ENCODE measurements at places on chromosomes 5 and 9.

- DNase-seq: no peak
These were observed 31.2 kb upstream of the AFAP1L1 start for GRCh38 chr5:149240354-149240998.

DNA sequence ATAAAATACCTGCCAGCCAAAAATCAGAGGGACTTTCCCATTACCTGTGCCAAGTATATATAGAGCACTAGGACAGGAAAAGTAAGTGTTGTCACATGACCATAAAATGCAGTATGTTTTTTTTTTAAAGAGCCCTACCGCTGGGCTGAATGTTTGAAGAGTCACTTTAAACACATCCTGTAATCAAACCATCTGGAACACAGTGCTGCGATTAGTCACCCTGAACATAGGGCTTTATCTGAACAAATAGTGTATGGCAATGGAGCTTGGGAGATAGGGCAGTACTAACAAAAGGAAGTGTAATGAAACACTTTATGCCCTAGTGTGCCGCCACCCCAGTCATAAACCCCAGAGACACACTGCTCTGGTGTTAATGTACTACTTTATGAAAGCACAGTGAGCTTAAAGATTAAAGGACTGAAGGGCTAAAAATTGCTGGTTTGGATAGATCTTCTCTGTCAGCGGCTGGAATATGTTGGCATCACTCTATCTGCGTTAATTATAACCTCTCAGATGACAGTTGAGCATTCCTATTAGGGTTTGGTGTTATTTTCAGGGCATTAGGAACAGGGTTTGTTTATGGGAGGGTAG lies 90.4 kb downstream of the ZNF608 start:
- DNase-seq: no peak

DNA sequence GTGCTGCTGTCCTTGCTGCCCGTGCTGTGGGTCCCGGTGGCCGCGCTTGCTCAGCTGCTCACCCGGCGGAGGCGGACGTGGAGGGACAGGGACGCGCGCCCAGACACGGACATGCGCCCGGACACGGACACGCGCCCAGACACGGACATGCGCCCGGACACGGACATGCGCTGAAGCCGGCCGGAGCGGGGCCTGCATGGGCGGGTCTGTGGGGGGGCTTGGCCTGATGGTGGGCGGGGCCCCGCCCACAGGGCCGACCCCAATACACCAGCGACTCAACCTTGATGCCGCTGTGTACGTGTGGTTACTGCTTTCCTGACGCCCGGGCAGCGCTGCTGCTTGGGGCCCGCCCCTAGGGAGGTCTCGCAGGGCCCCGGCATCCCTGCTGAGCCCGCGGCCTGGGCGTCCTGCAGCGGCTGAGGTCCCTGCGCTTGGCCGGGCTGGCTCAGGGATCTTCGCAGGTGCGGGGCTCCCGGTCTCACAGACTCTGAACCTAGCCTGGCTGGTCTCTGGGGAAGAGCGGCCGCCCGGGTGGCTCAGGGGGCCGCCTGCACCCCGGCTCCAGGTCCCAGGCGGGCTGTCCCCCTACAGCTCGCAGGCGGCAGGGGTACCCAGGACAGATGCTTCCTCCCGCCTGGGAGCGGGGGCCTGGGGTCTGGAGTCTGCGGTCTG lies 20.9 kb downstream of the SLC6A18 start:
- DNase-seq: no peak

DNA sequence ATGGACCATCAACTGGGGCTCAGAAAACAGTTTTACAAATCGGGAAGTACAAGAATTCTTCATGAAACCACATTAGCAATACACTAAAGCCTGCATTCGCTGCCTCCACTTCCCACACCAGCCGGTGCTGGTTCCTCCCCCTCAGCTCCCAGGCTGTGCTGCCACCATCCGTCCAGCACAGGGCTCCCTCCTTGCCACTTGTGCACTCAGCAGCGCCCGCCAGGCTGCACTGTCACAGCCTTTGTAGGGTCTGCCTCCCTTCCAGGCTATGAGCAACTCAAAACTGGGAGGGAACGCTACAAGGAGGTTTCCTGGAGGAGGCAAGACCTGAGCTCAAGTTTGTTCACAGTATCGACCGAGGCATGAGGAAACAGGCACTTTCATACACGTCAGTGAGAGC lies 7.7 kb downstream of the MAPK9 start:
- DNase-seq: peak; percentile 48

DNA sequence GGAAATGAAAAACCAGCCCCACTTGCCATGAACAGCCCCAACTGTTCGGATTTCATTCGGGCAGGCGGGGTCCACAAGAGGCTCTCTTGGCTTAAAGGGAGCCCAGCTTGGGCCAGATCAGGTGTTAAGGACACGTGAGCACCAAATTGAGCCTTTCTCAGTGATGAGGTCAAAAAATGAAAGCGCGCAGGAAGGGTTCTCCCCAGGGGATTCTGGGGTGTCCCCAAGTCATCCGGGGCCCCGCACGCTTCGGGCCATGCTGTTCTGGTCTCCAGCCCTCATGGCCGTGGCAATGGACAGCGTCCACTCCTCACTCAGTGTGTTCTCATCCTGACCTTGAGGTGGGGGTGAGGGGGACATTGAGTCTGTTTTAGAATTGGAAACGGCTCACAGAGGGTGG lies 10.9 kb downstream of the AK1 start:
- DNase-seq: no peak

- DNase-seq: peak; percentile 60
These were observed 451 bp downstream of the LPAR1 start for GRCh38 chr9:111037708-111038330.

DNA sequence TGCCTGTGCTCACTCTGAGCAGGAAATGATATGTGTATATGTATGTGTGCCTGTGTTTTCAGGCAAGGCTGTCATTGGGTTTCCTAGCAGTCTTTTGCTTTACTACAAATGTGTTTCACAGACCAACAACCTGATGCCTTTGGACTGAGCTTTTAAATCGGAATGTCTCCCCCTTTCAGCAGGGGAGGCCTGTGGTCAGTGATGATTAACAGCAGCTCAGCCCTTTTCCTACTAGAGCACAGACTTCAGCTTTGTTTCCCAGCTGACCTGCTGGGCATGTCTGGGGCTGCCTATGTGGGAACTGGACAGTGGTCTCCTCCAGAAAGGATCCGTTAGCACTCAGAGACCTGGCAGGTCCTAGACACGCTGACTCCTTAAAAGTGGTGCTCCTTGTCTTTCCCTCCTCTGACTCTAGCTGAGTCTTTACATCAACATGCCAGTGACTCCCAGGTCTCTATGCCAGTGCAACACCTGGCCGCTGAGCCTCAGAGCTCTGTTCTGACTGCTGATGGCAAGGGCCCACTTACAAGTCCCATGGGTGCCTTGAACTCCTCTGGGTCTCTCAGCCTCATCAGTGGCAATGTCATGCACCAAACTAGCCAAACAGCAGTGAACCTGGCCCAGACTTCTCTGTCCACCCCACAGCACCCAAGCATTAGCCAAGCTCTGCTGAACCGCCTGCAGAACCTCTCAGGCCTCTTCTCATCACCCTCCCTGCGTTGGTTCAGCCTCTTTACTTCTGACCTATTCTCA lies 7.7 kb downstream of the MACROH2A1 start:
- no peak for DNase-seq

- no peak for DNase-seq
These were observed 1140.6 kb downstream of the EFNA5 start for GRCh38 chr5:106530150-106530549.

- peak; percentile 63 for DNase-seq
These were observed 1.1 kb upstream of the TLE4 start for GRCh38 chr9:79570448-79571308.

DNA sequence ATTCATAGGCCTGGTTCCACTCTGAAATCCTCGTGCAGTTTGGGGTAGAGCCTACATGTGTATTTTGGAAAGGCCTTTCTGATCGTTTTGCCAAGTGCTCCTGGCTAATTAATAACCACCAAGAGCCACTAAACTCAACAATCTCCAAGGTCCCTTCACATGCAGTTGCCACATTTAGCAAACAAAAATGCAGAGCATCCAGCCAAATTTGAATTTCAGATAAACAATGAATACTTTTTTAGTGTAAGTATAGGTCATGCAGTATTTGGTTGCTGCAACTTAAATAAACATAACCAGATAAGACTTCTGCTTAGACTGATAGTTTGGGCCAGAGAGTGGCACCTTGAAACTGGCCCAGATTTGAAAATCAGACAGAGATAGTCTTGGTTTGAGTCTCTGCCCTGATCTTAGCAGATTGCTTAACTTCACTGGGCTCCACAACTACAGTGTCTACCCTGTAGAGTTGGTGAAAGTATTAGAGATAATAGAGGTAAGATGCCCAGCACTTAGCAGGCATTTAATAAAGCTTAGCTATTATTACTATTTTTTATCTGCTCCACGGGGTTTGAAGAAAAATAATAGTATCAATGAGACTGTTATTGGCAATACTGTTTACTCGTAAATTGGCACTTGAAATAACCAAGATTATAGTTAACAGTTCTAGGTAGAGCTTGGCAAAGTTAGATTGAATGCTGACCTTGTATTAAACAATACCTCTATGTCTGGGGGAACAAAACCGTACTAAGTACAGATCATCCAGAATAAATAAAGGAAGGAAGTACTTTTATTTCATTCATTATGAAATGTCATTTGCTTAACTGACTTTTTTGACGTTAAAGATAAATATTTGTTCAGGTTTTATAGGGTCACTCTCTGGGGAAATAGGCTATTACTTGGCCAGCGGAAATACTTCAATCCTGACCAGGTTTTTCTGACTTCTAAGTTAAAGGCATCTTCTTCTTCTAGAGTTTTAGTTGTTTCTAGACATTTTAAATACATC lies 274.8 kb downstream of the DOCK8 start:
- DNase-seq: no peak

DNA sequence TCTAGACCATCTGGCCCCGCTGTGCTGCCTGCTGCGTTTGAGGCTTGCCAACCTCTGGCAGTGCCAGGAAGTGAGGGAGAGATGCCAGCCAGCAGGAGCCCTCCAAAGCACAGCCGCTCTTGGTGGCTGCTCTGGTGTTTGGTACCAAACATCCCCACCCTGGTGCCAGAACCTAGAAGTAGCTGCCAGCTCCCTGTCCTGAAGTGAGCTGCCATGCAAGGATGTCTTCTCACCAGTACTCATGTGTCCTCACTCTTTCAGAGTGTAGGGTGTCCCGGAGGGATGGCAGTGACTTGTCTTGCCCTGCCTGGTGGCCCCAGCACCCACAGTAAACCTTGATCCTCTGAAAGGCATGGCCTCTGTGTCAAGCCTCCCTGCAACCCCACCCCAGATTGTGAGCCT lies 43.4 kb downstream of the AMBP start:
- DNase-seq: no peak

DNA sequence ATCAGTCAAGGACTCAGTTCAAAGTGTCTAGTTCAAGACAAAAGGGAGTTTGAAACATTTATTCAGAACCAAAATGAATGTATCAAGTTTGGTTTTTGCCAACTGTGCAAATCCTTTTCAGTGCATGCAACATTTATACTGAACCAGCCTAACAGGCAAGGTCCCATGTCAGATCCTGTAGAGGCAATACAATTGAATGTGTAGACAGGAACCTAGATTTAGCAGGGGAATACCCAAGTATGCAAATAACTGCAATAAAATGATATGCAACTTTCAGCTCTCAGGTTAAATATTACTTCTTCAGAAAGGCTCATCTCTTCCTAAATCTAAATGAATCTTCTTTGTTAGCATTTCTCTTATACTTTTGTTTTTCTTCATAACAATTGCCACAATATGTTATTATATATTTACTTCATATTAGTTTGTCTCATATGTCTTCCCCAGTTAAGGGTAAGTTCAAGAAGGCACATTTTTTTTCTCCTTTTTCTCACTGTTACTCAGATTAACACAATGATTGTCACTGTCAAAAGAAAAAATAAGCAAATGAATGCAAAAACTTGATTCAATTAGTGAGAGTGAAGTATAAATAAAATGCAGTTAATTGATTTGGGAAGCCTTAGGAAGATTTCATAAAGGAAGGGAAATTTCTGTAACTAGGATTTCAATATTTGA lies 163.9 kb upstream of the RASA1 start:
- no peak for DNase-seq

GRCh38 chr5:53011233-53011632 lies 22.1 kb downstream of the ITGA2 start:
- no peak for DNase-seq

- DNase-seq: no peak
These were observed 41.3 kb downstream of the ZNF366 start for GRCh38 chr5:72465601-72466563.

- no peak for DNase-seq
These were observed 261.1 kb downstream of the MLLT3 start for GRCh38 chr9:20361229-20361628.

- no peak for DNase-seq
These were observed 298.0 kb upstream of the PAPPA start for GRCh38 chr9:115855458-115856133.

- DNase-seq: no peak
These were observed 220.8 kb upstream of the TBCA start for GRCh38 chr5:77996943-77997342.

DNA sequence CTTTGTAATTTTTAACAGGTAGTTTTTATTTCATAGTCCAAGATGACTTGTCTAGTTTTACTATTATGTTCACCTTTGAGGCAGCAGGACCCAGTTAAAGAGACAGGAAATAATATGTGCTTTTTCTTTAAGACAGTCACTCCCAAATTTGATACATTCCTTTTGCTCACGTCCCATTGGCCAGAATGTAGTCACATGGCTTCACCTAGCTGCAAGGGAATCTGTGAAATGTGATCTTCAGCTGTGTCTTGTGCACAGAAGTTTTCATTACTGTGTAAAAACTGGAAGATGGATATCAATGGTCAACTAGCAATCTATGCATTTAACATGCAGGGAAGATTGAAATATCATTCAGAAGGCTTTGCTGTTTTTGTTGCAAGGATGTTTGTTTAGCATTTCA lies 41.1 kb downstream of the XRCC4 start:
- DNase-seq: no peak

DNA sequence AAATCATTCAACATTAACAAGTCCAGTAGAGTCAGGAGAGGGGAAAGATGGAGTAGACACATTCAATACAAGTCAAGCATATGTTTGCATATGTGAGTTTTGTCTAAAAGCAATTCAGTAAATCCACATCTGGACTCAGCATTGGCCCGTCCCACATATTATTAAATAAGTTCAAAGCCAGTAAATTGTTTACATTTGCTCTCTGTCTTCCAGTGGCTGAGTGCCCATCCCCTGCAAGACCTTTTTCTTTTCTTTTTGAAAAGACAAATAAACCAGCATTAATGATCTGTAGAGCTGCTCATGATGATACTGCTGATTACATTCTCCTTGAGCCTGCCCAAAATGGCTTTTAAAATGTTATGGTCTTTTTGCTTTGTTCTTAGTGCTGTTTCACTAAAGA lies 71.1 kb downstream of the TNC start:
- DNase-seq: no peak

DNA sequence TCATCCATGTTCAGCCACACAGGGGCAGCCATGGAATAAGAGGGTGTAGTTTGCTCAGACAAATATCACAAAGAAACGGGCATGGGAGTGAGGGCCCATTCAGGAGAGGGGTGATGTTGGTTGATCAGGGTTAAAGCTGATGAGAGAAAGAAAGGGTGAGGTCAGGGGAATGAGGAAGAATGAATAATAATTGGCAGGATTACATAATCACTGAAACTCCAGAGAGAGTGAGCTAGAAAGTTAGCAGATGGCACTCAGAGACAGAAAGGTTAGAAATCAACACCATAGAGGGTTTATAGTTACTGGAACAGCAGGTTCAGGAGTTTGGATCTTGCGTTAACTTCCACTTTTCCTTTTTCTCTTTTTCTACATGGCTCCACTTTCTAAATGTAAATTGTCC lies 113.9 kb downstream of the TAF11L14 start:
- no peak for DNase-seq

Measured in WTC11 (cell line).